Skin of body (tissue), 3 donors: ENCODE measurements at places on chromosomes 7 and 10. TPM values are rescaled to one million over a fixed set of nuclear protein-coding genes. Genes with fewer than 3 reads are reported as not detected.

The MRPL32 gene
- 41.7 TPM for total RNA-seq

The SYCE1 gene
- not detected for total RNA-seq

The COBL gene
- 11.9 TPM for total RNA-seq

The PTEN gene
- 194 TPM for total RNA-seq

The DPP6 gene
- total RNA-seq = 2.0 TPM

The GRID1 gene
- total RNA-seq = 2.7 TPM

The RNF32 gene
- total RNA-seq = 0.89 TPM

The RNF148 gene
- total RNA-seq = 0.89 TPM

The MMD2 gene
- not detected for total RNA-seq

The FGL2 gene
- total RNA-seq = 29.5 TPM
